ENCODE measurements at places on chromosomes 11 and 22. TPM values are rescaled to one million over a fixed set of nuclear protein-coding genes. Genes with fewer than 3 reads are reported as not detected.

Gene TSSC4
- 84.1 TPM for total RNA-seq

Gene CASP4
- total RNA-seq: 41.9 TPM

Gene UCP3
- 2.9 TPM for total RNA-seq

Gene RBFOX2
- total RNA-seq: 7.1 TPM

Gene CALCA
- not detected for total RNA-seq

Gene JAML
- 363 TPM for total RNA-seq

Gene LINC01488
- not detected for total RNA-seq

Gene DBX1
- total RNA-seq: not detected

Gene RIMBP3B
- 0.35 TPM for total RNA-seq

Gene CDKN1C
- total RNA-seq: 1.1 TPM

- DNase-seq: no peak
These were observed 213.8 kb downstream of the TMEM135 start for GRCh38 chr11:87251560-87251959.

DNA sequence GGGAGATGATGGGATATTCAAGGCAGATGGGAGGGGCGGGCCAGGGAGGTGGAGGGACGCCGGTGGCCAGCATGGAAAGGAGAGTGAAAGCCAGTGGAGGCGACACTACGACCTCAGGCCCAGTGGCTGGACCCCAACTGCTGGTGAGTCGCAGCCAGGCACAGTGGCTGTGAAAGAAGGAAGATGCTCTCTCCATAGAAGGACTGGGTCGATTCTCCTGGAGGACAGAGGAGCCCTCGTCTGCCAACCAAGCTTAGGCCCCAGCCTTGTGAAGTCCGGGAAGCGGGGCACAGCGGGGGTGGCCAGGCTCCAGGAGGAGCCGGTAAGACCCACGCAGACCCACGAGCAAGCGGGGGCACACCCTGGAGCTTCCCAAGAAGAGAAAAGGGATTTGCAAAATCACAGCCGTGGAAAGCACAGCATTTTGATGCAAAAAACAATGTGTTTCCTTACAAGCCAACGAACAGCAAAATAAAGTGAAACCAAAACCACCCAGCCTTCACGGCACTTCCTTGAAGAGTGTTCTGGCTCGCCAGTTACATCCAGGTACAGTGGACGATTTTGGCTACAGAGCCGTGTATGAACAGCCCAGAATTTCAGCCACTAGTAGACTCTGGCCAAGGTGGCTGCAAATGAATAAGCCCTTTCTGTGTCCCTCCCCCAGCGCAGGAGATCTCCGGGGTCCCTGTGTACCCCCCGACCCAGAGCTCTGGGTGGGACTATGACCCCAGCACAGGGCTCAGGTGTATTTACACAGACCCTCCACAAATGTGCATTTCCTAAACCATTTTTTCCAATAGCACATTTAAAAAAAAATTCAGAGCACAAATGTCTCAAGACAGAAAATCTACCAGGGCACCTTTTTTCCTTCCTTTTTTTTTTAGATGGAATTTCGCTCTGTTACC is 96.9 kb downstream of the TRMU start:
- DNase-seq: peak; percentile 43

- DNase-seq: no peak
These were observed 68.4 kb downstream of the GAS2 start for GRCh38 chr11:22734628-22735345.

GRCh38 chr11:91857179-91857578 is 367.4 kb upstream of the FAT3 start:
- DNase-seq: no peak

GRCh38 chr11:72781313-72782080 is 12.3 kb downstream of the STARD10 start:
- peak; percentile 65 for DNase-seq

DNA sequence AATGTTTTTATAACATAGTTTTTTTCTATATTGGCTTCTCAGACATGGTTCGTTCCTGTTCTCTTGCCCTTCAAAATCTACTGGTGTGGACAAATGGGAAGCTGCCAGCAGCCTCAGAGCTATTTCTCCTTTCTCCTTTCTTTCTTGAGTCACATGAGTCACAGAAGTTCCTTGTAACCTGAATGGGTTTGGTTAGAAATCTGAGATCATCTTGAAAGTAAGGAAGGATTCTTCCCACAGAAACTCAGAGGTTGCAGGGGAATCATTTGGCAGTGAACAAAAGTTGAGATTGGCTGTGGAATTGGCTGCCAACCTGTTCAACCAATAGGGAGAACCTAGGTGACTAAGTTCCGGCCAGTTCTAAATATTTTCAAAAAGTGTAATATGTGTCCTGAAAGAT is 12.5 kb downstream of the PLET1 start:
- no peak for DNase-seq

GRCh38 chr11:119903389-119903788 is 174.4 kb upstream of the NECTIN1 start:
- no peak for DNase-seq

DNA sequence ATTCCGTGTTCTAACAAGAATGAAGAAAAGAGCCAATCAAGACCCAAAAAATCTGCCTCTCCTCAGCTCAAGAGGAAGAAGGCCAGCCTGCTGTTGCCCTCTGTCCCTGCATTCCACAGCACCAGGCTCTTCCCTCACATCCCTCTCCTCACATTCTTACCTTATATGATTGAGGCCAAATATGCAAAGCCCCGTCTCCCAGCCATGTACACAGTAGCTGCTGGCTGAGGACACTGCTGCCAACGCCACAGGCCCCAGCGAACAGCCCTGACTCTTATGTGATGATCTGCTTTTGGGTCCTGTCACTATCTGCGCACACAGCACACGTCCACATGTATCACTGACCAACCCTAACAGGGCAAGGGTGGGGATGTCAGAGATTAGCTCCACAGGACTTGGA is 60.2 kb downstream of the MICAL3 start:
- DNase-seq: no peak

GRCh38 chr11:8767466-8768142 is 85.0 kb downstream of the RPL27A start:
- no peak for DNase-seq

DNA sequence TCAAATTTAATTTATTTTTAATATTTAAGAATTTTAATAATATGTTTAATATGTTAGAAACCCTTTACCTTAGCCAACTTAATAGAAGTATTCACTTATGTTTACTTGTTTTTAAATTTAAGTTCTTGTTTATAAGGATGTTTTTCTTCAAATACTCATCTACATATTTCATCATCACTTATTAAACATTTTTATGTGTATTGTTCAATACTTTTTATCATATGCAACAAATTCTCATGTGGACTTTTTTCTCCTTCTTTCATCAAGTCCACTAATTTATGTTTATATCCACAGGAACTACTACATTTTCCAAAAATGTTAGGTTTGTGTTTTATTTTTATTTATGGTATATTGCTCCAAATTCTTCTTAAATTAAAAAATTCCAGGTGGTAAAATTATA is 2113.1 kb upstream of the RAG2 start:
- DNase-seq: no peak

- DNase-seq: no peak
These were observed 318.7 kb downstream of the BRD1 start for GRCh38 chr22:49509016-49509415.

DNA sequence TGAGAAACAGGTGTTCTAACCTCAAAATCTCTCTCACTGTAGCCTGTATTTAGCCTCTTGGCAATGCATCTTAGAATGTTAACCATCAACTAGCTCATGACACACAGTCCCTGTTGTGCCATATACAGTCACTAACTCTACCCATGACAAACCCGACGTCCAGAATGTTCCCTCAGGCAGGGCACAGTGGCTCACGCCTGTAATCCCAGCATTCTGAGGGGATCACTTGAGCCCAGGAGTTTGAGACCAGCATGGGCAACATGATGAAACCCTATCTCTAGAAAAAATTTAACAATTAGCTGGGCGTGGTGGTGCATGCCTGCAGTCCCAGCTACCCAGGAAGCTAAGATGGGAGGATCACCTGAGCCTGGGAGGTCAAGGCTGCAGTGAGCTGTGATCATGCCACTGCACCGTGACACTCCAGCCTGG is 18.2 kb upstream of the CCDC34 start:
- no peak for DNase-seq

GRCh38 chr11:65489035-65489705 is 9.7 kb upstream of the MALAT1 start:
- no peak for DNase-seq

DNA sequence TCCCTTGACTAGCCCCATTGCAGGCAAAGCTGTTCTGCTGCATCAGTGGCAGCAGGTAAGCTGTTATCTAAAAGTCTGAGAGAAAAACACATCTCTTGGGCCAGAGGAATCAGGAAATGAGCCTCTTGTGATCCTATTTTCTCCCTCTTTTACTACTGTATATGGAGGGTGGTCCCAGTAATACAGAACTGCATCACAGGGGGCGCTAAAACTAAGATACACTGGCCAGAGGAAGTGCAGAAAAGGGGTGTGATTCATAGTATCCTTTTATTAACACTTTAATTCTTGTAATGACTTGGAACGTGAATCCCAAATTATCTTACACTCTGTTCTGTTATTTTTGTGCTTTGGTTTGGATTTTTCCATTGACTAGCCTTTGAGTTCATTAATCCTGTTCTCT is 8.8 kb upstream of the MED17 start:
- no peak for DNase-seq

GRCh38 chr11:94494126-94494680 is 419 bp downstream of the ANKRD49 start:
- DNase-seq: no peak

DNA sequence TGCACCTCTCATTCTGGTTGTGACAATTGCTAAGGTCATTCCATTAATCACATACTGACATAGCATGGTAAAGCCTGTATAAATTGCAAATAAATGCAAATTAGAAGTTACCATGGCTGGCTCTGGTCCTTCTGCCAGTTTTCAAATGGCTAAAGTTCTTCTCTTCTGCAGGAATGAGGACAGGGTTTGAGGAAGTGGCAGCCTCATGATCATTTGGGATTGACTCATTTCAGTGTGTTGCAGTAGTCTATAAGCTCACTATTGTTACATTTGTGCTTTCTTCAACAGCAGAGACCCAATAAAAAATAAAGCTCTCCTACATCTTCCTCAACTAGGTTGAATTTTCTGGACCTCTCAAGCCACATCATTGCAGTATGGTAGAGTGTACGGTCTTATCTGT is 60.3 kb downstream of the NECTIN1 start:
- DNase-seq: no peak

DNA sequence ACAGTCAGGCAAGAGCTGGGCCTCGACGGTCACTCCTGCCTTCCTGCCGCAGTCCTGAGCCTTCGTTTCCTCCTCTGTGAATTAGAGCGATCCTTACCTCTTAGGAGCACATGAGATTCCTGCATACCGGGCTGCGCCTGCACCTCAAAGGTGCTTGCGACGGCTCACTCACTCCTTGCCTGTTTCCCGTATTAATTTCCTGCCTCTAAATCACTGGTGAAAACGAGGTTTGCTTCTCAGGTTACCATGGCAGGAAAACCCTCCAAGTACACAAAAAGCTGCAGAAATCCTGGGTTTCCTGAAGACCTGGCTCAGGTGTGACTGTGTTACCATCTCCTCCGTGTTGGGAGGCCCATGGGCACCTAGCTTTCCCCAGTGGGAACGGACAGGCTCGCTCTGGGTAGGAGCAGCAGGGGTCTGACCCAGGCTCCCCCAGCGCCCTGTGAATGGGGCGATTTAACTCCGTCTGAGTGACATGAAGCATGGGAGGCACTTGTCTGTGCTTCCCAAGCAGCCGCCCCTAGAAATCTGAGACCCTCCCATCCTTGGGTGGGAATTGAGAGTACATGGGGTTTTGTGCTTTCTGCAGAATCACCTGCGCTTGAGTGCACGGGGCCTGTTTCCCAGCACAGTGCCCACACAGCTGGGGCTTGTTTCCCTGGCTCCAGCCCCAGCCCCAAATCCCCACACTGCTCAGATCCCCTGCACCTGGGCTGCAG is 64.8 kb downstream of the PHF21B start:
- DNase-seq: no peak

DNA sequence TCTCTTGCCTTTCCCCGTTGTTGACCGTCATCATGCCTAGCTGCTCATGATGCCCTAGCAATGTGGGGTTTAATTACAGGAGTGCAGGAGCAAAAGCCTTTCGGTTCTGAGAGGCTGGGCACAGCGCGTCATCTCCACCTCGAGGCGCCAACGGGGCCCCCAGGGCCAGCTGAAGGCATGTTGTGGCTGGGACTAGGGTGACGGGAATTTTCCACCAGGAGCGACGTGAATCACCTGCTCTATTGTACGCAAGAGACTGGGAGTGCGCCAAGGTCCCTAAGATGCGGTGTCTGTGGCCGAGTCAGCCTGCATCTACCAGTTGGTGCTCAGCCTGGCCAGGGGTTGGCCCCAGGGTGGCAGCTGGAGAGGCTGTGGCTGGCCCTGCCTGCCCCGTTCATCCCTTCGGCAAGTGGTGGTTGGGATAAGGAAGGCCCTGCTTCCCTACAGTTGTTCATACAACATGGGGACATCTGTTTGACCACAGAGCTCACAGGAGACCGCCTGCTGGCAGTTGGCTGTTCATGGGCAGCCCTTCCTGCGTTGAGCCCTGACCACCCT is 1175.6 kb downstream of the BRD1 start:
- DNase-seq: no peak

DNA sequence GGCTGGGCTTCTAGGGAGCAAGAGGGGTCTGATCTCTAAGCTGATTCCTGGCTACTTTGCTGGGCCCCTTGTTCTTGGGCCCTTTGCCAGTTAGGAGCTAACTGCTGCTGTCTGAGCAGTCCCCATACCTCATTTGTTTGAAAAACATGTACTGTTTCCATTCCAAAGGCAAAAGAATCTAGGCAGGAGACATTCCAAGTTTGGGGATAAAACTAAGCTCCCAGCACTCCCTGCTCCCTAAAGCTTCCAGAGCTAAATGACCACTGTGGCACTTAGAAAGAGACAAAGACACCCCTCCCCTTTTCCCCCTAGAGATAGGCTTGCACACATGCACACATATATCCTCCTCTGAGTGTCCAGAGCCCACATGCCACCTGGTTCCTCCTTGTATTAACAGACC is 22.7 kb upstream of the RRM1 start:
- DNase-seq: no peak

- DNase-seq: no peak
These were observed 55.1 kb downstream of the MAML2 start for GRCh38 chr11:96287822-96288439.

GRCh38 chr11:68038718-68039525 is at the start of gene TCIRG1:
Gene TCIRG1 (plus strand): TSS chr11:68039025. CDS start chr11:68041272, 2,247 bp downstream.
- DNase-seq: peak; percentile 42

- DNase-seq: no peak
These were observed 70.9 kb upstream of the OR5AK2 start for GRCh38 chr11:56917708-56918400.

DNA sequence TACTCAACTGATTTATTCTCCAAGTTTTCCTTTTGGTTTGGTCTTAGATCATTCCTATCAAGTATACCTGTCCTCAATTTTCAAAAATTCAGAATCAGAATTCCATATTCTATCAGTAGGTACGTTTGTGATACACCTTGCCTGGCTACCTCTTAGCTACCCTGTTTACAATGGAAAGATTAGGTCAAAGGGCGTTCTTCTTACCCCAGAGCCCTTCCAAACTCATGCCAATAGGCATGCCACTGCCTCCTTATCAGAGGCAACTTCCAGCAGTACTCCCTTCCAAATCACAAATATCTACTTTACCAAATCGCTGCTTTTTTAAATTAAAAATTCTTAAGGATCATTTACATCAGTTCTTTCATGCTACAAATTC is 1.0 kb downstream of the PATL1 start:
- DNase-seq: no peak

- no peak for DNase-seq
These were observed 1.7 kb downstream of the TSPAN18 start for GRCh38 chr11:44728491-44728910.

GRCh38 chr22:23829845-23830372 is 8.9 kb downstream of the DERL3 start:
- no peak for DNase-seq

Measured in CD8-positive, alpha-beta memory T cell (primary cell).